Aorta (tissue), 5 donors: ENCODE measurements at places on chromosomes 13 and 19. TPM values are rescaled to one million over a fixed set of nuclear protein-coding genes. Genes with fewer than 3 reads are reported as not detected.

- DNase-seq: no peak
Measured at GRCh38 chr19:49403404-49404187, 15.5 kb downstream of the KASH5 start.

DNA sequence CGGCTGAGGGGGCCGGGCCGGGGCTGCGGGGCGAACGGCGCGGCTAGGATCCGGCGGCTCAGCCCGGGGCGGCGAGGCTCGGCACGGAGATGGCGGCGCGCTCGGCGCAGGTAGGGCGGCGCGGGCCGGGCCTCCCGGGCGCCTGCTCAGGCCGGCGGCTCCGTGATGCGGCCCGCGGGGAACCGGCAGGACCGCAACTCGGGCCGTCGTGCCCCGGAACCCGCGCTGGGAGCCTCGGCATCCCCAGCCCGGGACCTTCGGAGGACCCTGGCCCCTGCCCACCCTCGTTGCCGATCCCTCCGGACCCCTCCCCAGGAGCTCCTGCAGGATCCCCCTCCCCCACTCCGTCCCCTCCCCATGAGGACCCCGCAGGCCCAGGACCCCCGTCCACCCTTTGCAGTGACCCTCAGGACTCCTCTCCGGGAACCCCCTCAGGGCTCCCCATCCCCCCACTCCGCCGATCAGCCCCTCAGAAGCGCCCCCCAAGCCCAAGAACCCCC lies 304 bp downstream of the EVI5L start:
- peak; percentile 81 for DNase-seq

DNA sequence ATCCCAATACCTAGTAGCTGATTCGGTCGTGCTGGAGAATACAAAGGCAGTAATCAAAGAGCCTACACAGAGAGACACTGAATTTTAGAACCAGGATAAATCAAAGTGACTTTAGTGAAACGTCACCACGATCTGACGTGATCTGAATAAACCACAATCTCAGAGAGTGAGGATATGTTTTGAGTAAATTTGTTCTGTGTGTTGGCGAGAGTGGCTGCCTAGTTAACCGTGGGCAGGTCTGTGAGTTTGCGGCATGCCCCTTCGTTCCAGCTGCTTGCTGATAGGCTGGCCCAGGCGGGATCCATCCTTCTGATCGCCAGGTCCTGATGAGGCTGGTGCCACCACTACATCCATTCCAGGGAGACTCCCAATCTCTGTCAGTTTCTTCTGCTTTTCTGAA lies 40.4 kb downstream of the LRCH1 start:
- DNase-seq: no peak

DNA sequence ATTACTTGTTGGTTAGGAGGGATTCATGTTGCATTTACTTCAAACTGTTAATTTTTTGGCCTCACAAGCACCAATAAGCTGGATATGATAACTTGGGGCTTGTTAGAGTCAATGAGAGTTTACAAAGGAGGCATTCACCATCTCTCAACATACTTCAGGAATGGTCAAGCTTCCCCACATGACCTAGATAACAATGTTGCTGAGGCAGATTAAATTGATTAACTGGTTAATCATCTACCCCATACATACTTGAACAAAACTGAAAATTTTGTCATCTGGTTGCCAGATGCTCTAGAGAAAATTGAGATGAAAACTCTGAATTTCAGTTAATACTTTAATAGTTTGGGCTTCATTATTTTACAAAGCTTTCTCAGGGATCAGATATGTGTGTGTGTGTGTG lies 43.0 kb upstream of the UBL3 start:
- DNase-seq: no peak

- no peak for DNase-seq
Measured at GRCh38 chr13:51823359-51823758, 19.4 kb upstream of the DHRS12 start.

DNA sequence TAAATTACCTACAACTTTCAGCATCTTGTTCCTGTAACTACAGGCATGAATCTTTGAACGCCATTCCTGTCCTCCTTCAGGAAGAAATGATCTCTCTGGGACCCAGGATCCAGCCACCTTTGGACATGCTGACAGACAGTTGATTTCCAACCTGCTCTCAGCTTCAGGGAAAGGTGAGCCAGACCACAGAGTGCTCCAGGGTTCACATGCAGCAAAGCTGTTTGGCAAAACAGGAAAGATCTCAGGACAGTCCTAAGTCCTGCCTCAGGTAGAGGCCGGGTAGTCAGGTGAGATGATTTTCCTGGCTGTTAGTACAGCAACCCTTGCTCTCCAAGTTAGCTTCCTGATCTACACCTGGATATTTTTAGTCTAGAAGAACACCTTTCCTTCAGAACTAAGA lies 9.1 kb downstream of the SLC15A1 start:
- DNase-seq: no peak

DNA sequence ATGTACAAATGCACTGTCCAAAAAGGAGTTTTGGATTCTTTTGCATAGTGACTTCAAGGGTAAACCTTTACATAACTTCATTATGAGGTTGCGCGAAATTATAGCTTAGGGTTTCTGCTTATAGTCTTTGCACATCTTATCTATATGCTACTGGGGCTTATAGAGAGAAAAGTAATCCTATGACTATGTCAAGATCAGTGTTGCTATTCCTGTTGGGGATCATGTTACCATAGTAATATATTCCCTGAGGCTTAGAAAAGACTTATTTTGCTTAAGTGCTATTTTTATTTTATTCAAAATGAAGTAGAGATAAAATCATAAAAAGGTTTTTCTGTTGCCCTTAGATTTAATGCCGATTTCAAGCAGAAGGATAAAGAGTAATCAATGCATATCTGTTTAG lies 14.7 kb upstream of the POSTN start:
- no peak for DNase-seq

DNA sequence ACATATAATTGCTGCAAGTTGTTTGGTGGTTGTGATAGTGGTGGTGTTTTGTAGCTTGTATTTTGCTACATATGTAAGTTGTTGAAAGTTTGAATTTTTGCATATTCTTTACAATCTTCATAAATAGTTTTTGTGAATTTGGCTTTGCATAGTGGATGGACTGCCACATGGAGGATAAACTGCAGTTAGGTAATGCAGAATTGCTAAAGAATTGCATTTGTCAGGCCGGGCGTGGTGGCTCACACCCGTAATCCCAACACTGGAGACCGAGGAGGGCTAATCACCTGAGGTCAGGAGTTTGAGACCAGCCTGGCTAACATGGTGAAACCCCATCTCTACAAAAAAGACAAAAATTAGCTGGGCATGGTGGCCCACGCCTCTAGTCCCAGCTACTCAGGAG lies 111.9 kb downstream of the ZAR1L start:
- DNase-seq: no peak

Gene KLC3
- total RNA-seq: not detected

Gene FKRP
- 20.6 TPM for total RNA-seq

Gene MISP
- 0.12 TPM for total RNA-seq

Gene OR7D4
- not detected for total RNA-seq

Gene TMEM86B
- total RNA-seq: 2.0 TPM

Gene RUBCNL
- total RNA-seq: 4.2 TPM

Gene IL12RB1
- 2.6 TPM for total RNA-seq

Gene PLIN4
- total RNA-seq: 7.4 TPM

Gene TPP2
- 36.9 TPM for total RNA-seq
